ENCODE measurements at places on chromosomes 12 and 14. TPM values are rescaled to one million over a fixed set of nuclear protein-coding genes. Genes with fewer than 3 reads are reported as not detected.

DNA sequence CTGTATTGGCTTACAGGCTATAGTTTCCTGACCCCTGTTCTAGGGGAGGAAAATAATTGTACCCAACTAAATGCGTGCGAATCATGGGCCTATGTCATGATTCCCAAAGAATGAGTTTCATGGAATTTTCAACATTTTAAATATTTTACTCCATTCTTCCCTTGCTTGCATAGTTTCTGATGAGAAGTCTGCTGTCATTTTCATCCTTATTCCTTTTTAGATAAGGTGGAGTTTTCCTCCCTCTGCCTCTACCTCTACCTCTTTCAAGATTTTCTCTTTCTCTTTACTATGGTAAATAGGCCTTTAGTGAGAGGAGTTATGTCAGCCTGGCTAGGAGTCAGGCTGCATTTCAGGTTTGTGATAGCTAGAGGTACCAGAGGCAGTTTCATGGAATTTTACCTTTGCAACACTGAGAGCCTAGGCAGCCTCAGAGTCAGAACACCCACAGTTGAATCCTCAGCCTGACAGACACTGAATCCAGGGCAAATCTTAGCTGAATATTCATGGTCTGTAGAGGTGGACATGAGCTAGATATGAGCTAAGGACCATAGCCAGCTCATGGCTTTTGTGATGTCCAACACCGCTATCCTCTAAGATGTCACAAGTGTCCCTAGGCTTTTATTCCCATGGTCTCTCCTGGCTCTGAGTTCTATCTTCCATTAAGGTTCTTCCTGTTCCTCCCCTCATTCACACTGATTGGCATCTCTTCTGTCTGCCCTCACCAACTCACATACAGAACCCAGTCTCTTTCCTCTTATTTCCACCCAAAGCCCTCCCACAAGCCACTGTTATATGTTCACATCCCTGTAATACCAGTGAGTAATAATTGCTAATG is 6.0 kb downstream of the SERPINA3 start:
- no peak for DNase-seq

The PROX2 gene
- not detected for total RNA-seq

DNA sequence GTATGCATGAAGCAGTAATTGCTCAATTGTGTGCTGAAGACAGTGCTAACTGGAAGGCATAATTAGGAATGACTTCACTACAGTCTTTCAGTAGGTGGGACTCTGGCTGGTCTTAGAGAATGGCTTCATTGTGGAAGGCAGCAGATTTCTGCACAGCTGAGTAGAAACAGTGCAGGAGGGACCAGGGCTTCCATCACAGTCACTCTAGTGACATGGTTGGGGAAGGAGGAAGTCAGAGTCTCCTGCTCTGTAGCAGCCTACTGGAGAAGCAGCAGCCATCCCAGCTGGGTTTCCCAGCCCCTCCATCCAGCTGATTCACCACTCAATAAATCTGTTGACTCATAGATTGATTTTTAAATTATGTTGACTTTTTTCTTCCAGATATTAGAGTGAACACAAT is 80.6 kb upstream of the DBX2 start:
- DNase-seq, result no peak

DNA sequence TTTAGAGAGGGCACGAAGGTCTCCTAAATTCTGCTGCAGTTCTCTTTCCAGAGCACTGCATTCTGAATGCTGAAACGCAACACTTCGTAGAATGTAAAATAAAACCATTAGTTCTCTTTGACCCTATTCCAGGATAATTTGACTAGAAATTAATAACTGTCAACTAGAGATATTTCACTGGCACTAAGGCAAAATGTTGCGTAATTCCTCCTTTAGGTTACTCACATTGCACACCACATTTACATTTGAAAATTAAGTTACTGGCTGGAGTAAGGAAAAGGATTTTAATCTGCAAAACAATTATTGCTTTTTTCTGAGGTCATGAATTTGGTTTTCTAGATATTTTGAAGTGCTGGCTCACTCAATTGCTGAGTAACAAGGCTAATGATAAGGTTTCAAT is 58.0 kb upstream of the TRHDE start:
- no peak for DNase-seq

The KLRG1 gene
- total RNA-seq, result 0.99 TPM

The ASCL1 gene
- not detected for total RNA-seq

DNA sequence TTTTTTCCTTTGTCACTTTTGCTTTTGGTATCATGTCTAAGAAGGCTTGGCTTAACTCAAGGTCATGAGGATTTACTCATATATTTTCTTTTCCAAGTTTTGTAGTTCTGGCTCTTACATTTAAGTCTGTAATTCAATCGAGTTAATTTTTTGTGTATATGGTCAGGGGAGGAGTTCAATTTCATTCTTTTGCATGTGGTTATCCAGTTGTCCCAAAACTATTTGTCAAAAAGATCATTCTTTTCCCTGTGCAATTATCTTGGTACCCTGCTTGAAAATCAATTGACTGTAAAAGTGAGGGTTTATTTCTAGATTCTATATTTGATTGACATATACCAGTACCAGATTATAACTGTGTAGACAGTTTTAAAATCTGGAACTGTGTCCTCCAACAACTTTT is 10.2 kb downstream of the USP15 start:
- DNase-seq, result no peak

GRCh38 chr12:76679778-76680177 is 84.1 kb upstream of the ZDHHC17 start:
- DNase-seq, result no peak

The CISTR gene
- not detected for total RNA-seq

DNA sequence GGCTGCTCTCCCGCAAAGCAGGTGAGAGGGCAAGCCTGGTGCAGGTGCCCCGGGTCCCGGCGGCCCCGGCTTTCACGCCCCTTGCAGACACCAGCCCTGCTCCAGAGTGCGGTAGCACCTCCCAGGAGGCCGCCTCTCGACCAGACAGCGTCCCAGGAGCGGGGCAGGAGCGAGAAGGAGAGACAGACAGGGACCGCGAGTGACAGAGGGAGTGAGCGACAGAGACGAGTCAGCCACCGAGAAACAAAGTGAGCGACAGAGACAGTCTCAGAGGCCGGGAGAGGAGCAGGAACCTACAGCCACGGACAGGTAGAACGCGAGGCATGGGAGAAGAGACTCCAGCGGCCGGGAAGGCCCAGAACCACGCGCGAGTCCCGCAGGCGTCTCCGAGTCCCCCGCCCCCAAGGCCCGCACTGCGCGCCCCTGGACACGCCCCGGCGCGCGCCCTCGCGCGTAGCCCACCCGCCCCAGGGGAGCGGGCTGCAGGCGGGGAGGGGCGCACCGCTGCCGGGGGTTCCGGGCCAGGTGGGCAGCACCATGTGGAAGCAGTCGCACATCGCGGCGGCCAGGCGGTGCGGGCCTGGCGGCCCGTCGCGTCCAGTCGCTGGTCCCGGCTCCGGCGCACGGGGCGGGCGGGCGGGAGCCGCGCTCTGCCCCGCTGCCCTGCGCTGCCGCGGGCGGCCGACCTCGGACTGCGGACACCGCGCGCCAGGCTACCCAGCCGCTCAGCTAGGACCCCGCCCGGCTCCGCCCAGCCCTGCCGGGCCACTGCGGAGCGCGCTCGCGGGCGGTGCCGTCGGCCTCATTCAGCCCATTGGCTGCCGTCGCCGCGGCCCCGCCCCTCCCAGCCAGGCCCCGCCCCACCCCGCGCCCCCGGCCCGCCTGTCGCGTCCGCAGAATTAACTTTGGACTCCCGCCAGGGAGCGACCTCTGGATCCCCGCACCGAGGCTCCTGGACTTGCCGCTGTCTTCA is at the start of gene AHNAK2:
Gene AHNAK2 (minus strand): TSS at position 694 of the 973 bp plus-strand sequence. CDS start 137 bp downstream, at position 557.
- peak; percentile 81 for DNase-seq

The CCDC198 gene
- 123 TPM for total RNA-seq

DNA sequence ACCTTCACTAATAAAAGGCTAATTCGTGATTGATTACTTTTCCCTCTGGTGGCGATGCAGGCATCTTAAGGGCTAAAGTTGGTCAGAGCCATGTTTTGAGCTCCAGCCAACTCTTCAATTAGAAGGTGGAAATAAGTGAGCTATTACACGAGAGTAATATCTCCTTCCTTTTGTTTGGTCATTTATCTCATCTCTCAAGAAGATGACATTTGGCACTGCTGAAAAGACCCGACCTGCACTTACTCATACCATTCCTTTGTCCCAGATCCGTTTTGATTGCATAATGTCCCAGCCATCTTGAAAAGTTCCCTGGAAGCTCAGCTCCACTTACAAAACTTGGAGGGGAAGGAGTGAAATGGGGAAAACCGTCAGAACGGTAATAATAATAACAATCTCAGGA is 316.2 kb downstream of the VRK1 start:
- no peak for DNase-seq

DNA sequence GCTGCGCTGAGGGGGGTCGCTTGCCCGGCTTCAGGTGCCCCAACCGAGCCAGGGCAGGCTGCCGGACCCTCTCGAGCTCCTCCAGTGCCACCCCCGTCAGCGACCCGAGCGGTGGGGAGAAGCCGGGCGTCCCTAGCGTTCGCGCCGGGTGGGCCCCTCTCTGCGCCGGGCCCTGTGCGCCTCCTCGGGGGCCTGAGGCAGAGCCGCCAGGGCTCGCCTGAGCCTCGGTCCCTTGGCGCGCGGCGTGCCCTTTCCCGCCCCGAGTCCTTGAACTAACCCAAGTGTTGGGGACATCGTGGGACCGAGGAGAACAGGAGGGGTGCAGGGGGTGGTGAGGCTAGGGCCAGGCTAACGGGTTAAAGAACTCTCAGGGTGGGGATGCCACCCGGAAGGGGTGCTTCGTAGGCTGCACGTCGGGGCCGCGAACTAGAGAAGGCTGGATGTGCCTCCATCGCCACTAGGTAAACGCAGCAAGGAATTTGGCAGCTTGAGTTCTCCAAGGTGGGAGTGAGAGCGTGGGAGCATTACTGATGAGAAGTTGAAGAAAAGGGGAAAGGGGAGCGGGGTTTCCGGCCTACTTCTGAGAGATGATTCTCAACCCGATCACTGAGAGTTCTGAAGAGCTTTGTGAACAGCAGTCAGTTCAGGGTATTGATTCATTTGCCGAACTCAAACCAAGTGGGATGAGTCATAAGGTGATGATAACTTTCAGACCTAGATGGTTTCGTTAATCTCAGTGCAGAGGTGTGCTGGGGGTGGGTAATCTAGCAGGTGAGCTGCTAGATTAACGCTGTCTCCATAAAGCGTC is 618 bp downstream of the RNF34 start:
- no peak for DNase-seq

Measured in body of pancreas (tissue), 4 donors.